Stimulated activated CD4-positive, alpha-beta T cell treated with anti-CD3 and anti-CD28 coated beads, Interleukin-15, amount 100 ng/mL, for 48 hours (primary cell): ENCODE measurements at places on chromosomes 5 and 9.

DNA sequence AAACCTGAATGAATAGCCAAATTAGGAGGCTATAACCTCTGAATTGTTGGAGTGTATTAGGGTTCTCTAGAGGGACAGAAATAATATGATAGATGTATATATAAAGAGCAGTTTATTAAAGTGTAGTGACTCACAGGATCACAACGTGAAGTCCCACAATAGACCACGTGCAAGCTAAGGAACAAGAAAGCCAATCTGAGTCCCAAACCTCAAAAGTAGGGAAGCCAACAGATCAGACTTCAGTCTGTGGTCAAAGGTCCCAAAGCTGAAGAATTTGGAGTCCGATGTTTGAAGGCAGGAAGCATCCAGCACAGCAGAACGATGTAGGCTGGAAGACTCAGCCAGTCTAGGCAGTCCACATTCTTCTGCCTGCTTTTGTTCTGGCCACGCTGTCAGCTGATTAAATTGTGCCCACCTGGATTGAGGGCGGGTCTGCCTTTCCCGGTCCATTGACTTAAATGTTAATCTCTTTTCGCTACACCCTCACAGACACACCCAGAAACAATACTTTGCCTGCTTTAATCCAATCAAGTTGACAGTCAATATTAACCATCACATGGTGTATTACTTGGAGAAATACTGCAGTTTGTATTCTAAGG is 550.6 kb downstream of the CDH10 start:
- DNase-seq: no peak

GRCh38 chr5:932628-933250 is 40.1 kb downstream of the TRIP13 start:
- DNase-seq: no peak

DNA sequence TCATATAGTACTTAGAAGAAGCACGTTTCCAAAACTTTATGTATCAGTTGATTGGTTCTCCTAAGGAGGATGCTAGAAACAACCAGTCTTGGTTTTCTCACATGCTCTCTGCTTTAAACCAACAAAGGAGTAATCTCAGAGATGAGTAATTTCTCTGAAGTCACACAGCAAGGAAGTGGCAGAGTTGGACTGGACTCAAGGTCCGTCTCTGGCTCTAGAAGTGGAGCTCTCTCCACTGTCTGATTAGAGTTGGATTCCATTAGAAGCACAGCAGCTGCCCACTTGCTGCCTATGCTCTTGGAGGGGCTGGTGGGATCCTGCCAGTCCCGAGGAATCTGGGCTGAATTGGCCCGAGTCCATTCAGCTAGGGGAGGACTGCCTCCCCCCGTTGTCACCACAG is 21.0 kb downstream of the RALGPS1 start:
- DNase-seq: no peak

GRCh38 chr5:33725806-33726205 is 166.0 kb downstream of the ADAMTS12 start:
- DNase-seq: no peak

GRCh38 chr5:89337-90286 is 2.4 kb upstream of the PLEKHG4B start:
- DNase-seq: no peak

- DNase-seq: no peak
Observed at GRCh38 chr9:81530310-81530810, 159.0 kb downstream of the TLE1 start.

GRCh38 chr9:136254381-136255165 is 9.0 kb upstream of the QSOX2 start:
- no peak for DNase-seq

GRCh38 chr5:38364825-38365224 is 106.5 kb downstream of the EGFLAM start:
- no peak for DNase-seq

DNA sequence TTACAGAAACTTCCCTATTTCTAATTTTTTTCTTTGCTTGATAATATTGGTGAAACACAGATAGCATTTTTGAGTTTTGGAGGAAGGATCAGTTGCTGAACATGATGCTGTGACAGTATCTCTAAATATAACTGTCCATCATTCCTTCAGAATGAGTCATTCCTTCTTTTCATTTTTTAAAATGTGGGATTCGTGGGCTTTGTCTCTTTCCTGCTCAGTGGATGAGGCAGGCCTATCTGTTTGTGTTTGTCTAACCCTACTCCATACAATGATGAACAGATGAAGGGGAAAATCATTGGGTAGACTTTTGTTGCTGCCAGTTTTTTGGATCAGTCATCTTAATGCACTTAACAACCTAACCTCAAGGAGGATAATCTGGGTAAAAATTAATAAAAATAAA is 15.7 kb upstream of the OR13C8 start:
- no peak for DNase-seq
